RPMI8226 (cell line): ENCODE measurements at places on chromosomes 4 and X.
A peak's percentile ranks its signal among the peaks of the same experiment; 100 is the strongest.

GRCh38 chr4:164802301-164802901, 48.5 kb downstream of the SMIM31 start:
- DNase-seq, result no peak

DNA sequence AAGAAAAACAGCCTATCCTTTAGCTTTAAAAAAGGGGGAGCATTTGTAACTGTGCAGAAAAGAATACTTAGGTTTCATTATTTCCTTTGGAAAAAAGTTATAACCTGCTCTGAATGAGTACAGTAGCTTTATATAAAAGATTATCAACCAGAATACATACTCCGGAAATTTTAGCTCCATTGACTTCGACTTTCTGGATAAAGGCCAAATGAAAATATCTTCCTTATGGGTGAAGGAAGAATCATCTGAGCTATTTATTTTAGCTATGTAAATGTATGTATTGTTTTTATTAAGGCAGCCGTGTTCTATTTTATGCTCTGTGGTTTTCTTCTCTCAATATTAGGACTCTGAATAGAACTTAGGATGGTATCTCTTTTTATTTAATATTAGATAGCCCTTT, 69.0 kb upstream of the ETNPPL start:
- DNase-seq, result no peak

DNA sequence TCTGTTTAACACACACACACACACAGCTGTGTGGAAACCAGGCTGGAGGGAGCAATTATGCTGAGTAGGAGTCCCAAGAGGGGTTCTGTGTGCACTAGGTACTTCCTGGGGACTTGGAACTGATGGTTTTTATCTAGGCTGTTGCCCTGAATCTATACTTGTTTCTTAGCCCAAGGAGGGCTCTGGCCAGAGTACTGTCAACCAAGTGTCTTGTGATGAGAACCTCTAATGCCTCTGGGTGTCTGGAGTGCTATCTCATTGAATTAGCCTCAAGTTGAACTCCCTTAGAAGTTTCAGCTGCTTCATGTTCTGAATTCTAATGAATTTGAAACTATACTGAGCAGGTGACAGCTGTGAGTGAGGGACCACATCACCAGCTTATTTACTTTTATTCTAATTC, 16.6 kb downstream of the ARHGAP24 start:
- peak; percentile 83 for DNase-seq

DNA sequence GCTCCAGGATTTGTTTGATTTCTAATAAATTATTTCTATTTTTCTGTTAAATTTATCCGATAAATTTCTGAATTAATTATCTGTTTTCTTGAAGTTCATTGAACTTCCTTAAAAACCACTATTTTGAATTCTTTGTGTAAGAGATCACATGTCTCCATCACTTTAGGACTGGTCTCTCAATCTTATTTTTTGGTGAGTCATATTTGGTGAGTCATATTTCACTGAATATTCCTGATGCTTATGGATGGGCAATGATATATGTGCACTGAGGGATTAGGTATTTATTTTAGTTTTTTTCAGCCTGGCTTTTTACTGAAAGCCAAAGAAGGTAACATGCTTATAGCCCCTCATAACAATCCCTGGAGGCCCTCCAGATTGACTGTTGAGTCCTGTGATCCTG, 48.5 kb upstream of the IL15 start:
- DNase-seq, result no peak

GRCh38 chr4:110617646-110618580, 5.0 kb downstream of the PITX2 start:
- no peak for DNase-seq

DNA sequence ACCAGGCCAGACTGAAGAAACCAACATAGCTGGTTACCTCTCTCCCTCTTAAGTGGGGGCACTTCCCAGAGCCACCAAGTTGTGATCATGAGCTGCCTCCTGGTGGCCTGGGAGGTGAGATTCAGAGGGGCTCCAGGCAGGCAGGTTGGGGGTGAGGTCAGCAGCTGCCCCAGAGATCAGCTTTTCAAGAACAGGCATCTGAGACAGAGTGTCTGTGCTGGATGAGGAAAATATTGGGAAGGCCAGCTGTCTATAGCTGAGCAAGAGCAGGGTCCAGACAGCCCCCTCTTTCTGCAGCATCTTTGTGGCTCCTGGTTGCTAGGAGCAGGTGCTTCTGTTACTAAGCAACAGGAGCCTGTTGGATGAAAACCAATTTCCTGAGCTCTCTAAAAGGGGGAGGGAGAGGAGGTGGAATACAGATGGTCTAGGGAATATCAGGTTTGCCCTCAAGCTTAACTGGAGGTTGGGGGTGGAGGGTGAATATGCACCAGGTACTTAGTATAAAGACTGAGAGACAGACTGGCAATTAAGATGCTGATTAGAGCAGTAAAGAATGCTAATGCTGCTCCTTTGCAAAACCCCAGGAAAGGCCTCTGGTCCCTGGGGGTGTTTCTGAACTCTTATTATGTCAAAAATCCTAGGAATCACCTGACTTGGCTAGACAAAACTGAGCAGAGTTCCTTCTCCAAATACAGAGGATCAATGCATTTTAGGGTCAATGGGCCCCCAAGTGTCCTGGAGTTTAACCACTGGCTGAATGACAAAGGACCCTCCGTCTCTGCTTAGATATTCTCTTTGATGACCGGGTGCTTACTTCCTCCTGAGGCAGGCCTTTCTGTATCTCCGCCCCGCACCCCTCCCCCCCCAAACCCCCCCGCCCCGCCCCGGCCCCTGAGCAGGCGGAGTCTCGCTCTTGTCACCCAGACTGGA, 21.4 kb downstream of the ZCCHC13 start:
- DNase-seq, result no peak

- no peak for DNase-seq
These were observed 256.6 kb upstream of the NDST3 start for GRCh38 chr4:117777721-117778120.

DNA sequence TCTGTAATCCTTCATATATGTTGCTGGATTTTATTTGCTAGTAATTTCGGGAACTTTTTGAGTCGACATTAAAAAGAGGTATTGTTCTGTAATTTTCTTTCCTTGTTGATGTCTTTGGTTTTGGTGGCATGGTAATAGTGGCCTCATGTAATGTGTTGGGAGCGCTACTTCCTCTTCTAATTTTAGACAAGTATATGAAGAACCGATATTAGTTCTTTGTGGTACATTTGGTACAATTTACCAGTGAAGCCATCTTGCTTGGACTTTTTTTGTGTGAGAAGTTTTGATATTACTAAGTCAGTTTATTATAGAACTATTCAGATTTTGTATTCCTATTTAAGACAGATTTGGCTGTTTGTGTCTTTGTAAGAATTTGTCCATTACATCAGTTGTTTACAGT, 669.2 kb upstream of the AADAT start:
- DNase-seq, result no peak
